ENCODE measurements at places on chromosomes 2 and 18. TPM values are rescaled to one million over a fixed set of nuclear protein-coding genes. Genes with fewer than 3 reads are reported as not detected.

Gene ANKRD29
- 2.6 TPM for total RNA-seq

DNA sequence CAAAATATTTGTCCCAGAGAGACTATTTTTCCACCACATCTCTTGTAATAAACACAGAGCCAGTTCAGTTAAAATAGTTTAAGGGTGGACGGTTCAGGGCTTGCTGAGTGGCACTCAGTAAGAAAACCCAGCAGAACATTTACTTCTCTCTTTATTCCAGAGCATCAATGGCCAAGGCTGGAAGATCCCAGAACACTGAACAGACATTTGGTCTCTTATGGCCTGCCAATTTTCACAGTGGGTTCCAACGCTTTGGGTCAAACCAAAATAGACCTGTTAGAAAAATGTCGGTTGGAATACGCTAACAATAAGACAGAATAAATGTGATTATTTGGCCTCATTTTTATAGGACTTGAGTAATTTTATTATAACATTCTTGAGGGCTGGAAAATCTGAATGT, 580.3 kb upstream of the TMEFF2 start:
- no peaks in the 10 kb centered on the region for H3K4me1 ChIP-seq
- no peak overlapping the region for H3K4me3 ChIP-seq
- H3K27ac ChIP-seq, result no peak overlapping the region

Gene OSBPL1A
- total RNA-seq, result 16.5 TPM

- H3K27ac ChIP-seq, result no peak overlapping the region
- no peaks in the 10 kb centered on the region for H3K4me1 ChIP-seq
- H3K27me3 ChIP-seq, result no peaks in the 10 kb centered on the region
Observed at GRCh38 chr2:15718944-15719323, 127.3 kb downstream of the DDX1 start.

GRCh38 chr18:13756671-13757070, 30.2 kb downstream of the RNMT start:
- no peak for DNase-seq
- no peaks in the 10 kb centered on the region for H3K4me1 ChIP-seq
- H3K27ac ChIP-seq, result no peak overlapping the region
- H3K4me3 ChIP-seq, result no peak overlapping the region

- DNase-seq, result peak; percentile 59
- H3K4me3 ChIP-seq, result no peak overlapping the region
- H3K4me1 ChIP-seq, result peaks cover 49% of the 10 kb centered on the region
- peak overlapping the region; percentile 30 for H3K27ac ChIP-seq
- no peaks in the 10 kb centered on the region for H3K27me3 ChIP-seq
- H3K36me3 ChIP-seq, result peaks cover 4% of the 10 kb centered on the region
Observed at GRCh38 chr2:160042054-160042453, 20.4 kb downstream of the PLA2R1 start.

Gene REG3A
- total RNA-seq, result not detected

Gene DYNAP
- not detected for total RNA-seq

Gene UGT1A6
- not detected for total RNA-seq

Gene ASPRV1
- 0.15 TPM for total RNA-seq

Gene TDRD15
- not detected for total RNA-seq

Gene STAM2
- 27.5 TPM for total RNA-seq

GRCh38 chr18:76626991-76627390, 131.9 kb upstream of the ZNF516 start:
- H3K4me1 ChIP-seq, result no peaks in the 10 kb centered on the region
- no peak overlapping the region for H3K27ac ChIP-seq
- H3K4me3 ChIP-seq, result no peak overlapping the region

DNA sequence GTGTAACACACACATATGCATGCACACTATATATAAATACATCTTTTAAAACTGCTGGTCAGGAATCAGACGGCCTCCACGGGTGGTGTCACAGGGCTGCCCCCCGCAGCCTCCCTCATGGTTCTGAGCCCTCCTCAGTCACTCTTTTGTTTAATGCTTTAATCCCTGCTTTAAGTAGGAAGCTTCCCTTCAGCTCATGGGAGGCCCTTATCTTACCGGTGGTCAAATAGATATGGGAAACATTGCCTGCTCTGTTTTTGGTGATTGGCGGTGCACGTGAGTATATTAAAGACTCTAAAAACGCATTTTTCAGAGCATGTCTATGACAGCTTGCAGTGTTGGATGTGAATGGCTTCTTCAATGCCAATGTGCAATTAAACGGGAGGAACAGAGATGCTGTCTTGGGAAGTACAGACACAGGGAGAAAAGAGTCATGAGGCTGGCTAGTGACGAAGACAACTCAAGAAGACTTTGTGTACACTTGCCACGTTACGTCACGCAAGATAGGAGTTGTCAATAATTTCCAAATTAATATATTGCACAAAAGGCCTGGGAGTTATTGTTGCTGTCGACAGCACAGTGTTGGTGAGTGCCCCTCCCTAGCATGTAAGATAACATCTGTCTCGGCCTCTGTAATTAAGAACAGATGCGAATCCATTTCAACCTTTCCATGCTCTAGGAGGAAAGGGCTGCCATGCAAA, 23.3 kb downstream of the GNLY start:
- H3K27me3 ChIP-seq, result peaks cover 5% of the 10 kb centered on the region
- H3K36me3 ChIP-seq, result no peaks in the 10 kb centered on the region
- no peaks in the 10 kb centered on the region for H3K4me1 ChIP-seq
- no peak for DNase-seq
- no peak overlapping the region for H3K4me3 ChIP-seq

- peak; percentile 52 for DNase-seq
- H3K4me3 ChIP-seq, result no peak overlapping the region
- H3K27ac ChIP-seq, result no peak overlapping the region
- no peaks in the 10 kb centered on the region for H3K27me3 ChIP-seq
Observed at GRCh38 chr2:24317491-24317920, 42.8 kb downstream of the ITSN2 start.

Gene ABI2
- total RNA-seq, result 74.4 TPM

Gene TFCP2L1
- total RNA-seq, result not detected

GRCh38 chr18:45976974-45977373, 9.8 kb upstream of the EPG5 start:
- H3K4me3 ChIP-seq, result no peak overlapping the region
- DNase-seq, result no peak
- no peaks in the 10 kb centered on the region for H3K27me3 ChIP-seq
- H3K27ac ChIP-seq, result no peak overlapping the region
- no peaks in the 10 kb centered on the region for H3K36me3 ChIP-seq

Gene CABYR
- 11.4 TPM for total RNA-seq

Gene PRSS56
- not detected for total RNA-seq

DNA sequence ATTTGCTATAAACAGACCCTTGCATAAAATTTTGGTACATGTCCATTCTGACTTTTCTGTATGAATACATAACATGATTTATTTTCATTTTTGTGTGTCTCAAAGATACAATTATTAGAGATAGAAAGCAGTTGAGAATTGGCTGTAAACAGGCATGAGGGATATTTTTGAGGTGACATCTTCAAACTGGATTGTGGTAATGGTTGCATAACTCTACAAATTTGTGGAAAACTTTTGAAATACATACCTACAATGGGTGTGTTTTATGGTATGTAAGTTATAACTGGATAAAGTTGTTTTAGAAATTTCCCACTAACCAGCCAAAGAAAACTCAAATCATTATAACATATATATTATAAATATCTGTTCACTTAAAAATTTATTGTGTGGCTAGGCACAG, 39.6 kb downstream of the GREB1L start:
- no peak for DNase-seq
- H3K4me1 ChIP-seq, result no peaks in the 10 kb centered on the region
- peaks cover 2% of the 10 kb centered on the region for H3K27me3 ChIP-seq
- no peaks in the 10 kb centered on the region for H3K36me3 ChIP-seq
- no peak overlapping the region for H3K4me3 ChIP-seq

Gene TMEM17
- total RNA-seq, result 1.2 TPM

DNA sequence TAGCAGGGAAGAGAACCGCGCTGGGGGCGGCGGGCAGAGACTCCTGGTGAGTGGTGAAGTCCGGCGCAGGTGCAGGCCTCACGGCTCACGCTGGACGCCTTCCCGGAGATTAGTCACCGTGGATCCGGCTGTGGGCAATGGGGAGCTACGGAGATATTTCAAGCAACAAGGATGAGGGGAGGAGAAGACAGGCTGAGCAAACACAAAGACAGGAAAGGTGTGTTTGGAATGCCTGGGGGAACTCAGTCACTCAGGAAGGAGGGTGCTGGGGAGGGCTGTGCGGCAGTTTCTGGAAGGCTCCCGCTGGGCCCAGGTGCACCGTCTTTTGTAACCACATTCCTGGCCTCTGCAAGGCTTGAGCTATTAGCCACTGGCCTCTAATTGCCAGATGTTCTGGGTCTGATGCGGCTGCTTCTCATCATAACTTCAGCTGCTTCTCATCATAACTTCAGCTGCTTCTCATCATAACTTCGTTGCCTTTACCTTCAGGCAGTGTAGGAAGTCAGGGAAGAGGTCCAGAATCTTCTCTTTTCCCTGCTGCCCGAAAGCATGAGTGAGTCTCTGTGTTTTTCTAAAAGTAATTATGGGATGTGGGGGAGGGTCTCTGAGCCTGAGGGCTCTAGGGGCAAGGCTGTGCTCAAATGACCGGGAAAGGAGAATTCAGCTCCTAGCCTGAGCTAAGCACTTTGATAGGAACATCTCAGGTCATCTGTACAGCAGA, 118.9 kb downstream of the PXDN start:
- DNase-seq, result peak; percentile 92
- peak overlapping the region; percentile 79 for H3K27ac ChIP-seq
- H3K4me3 ChIP-seq, result no peak overlapping the region
- H3K36me3 ChIP-seq, result no peaks in the 10 kb centered on the region

Gene GALNT5
- not detected for total RNA-seq

DNA sequence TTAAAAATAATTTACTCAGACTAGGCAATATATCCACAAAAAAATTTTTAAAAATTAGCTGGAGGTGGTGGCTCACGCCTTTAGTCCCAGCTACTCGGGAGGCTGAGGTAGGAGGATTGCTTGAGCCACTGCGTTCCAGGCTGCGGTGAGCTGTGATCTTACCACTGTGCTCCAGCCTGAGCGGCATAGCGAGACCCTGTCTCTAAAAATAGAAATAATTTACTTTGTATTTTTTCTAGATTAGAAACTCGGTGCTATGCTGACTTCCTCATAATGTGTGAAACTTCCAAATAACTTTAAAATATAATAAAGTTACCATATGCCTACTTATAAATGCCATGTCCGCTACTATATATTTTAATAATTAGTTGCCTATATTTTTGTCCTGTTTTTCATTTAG, 6.7 kb downstream of the PPIG start:
- H3K27me3 ChIP-seq, result no peaks in the 10 kb centered on the region
- H3K36me3 ChIP-seq, result no peaks in the 10 kb centered on the region
- H3K4me1 ChIP-seq, result peaks cover 6% of the 10 kb centered on the region
- H3K4me3 ChIP-seq, result no peak overlapping the region
- no peak for DNase-seq

GRCh38 chr2:34892766-34893165, 1293.7 kb upstream of the FAM98A start:
- H3K27ac ChIP-seq, result no peak overlapping the region
- H3K36me3 ChIP-seq, result no peaks in the 10 kb centered on the region
- H3K27me3 ChIP-seq, result no peaks in the 10 kb centered on the region
- H3K4me1 ChIP-seq, result no peaks in the 10 kb centered on the region
- DNase-seq, result no peak

Gene RAD51AP2
- total RNA-seq, result not detected

Gene UGT1A5
- total RNA-seq, result not detected

Gene EIF2AK2
- total RNA-seq, result 39.6 TPM

Gene ZC3H6
- 3.0 TPM for total RNA-seq

Gene KIAA2012
- total RNA-seq, result not detected

GRCh38 chr2:234133004-234133403, 82.5 kb downstream of the SPP2 start:
- no peak overlapping the region for H3K4me3 ChIP-seq

GRCh38 chr2:18153741-18154140, 275.3 kb downstream of the KCNS3 start:
- no peak overlapping the region for H3K27ac ChIP-seq
- H3K27me3 ChIP-seq, result peaks cover 3% of the 10 kb centered on the region
- no peak for DNase-seq
- H3K36me3 ChIP-seq, result no peaks in the 10 kb centered on the region

GRCh38 chr2:206713746-206714145, 4.5 kb downstream of the DYTN start:
- H3K4me1 ChIP-seq, result no peaks in the 10 kb centered on the region
- no peak overlapping the region for H3K4me3 ChIP-seq
- DNase-seq, result no peak
- no peaks in the 10 kb centered on the region for H3K36me3 ChIP-seq
- peaks cover 5% of the 10 kb centered on the region for H3K27me3 ChIP-seq
- H3K27ac ChIP-seq, result no peak overlapping the region

- no peaks in the 10 kb centered on the region for H3K36me3 ChIP-seq
- peaks cover 13% of the 10 kb centered on the region for H3K4me1 ChIP-seq
- no peak overlapping the region for H3K27ac ChIP-seq
- no peaks in the 10 kb centered on the region for H3K27me3 ChIP-seq
Observed at GRCh38 chr2:45282646-45283045, 273.4 kb upstream of the SIX2 start.

GRCh38 chr2:200922439-200922838, 33.3 kb downstream of the NIF3L1 start:
- no peak overlapping the region for H3K27ac ChIP-seq
- no peak overlapping the region for H3K4me3 ChIP-seq
- no peaks in the 10 kb centered on the region for H3K4me1 ChIP-seq
- no peak for DNase-seq
- no peaks in the 10 kb centered on the region for H3K27me3 ChIP-seq
- H3K36me3 ChIP-seq, result peaks cover 14% of the 10 kb centered on the region

GRCh38 chr2:24336811-24337210, 23.5 kb downstream of the ITSN2 start:
- no peaks in the 10 kb centered on the region for H3K36me3 ChIP-seq
- H3K27me3 ChIP-seq, result no peaks in the 10 kb centered on the region
- H3K27ac ChIP-seq, result no peak overlapping the region
- no peak for DNase-seq
- H3K4me3 ChIP-seq, result no peak overlapping the region

- no peak for DNase-seq
- no peaks in the 10 kb centered on the region for H3K27me3 ChIP-seq
- peaks cover 6% of the 10 kb centered on the region for H3K36me3 ChIP-seq
- no peaks in the 10 kb centered on the region for H3K4me1 ChIP-seq
Observed at GRCh38 chr2:131125195-131125757, 20.1 kb downstream of the PLEKHB2 start.

DNA sequence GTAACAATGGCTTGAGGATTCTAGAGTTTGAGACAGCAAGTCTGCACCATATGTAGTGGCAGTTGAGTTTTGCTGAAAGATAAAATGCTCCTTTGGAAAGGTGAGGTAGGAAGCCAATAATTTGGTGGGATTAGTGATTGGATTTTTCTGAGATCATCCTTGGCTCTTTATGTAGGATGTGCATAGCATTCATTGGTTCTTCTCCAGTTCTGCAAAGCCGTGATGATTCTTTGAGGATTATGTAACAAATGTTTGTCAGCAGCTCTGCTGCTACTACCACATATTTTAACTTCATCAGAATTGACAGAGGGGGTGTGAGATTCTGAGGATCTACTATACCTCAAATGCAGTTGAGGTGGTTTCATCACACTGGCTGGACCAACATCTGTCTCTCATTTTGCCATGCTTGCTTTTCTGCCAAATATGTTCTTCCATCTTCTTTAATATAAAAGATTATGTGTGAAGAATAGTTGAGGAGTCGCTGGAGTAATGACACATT, 188.9 kb upstream of the RASGRP3 start:
- no peak for DNase-seq
- no peaks in the 10 kb centered on the region for H3K36me3 ChIP-seq
- H3K4me3 ChIP-seq, result no peak overlapping the region
- no peaks in the 10 kb centered on the region for H3K27me3 ChIP-seq
- H3K4me1 ChIP-seq, result peaks cover 35% of the 10 kb centered on the region
- no peak overlapping the region for H3K27ac ChIP-seq

GRCh38 chr2:138708682-138709241, 71.4 kb downstream of the NXPH2 start:
- DNase-seq, result no peak
- H3K4me1 ChIP-seq, result no peaks in the 10 kb centered on the region
- H3K27ac ChIP-seq, result no peak overlapping the region
- no peaks in the 10 kb centered on the region for H3K27me3 ChIP-seq
- no peaks in the 10 kb centered on the region for H3K36me3 ChIP-seq
